ENCODE measurements at places on chromosomes 1 and 21.

GRCh38 chr21:41593051-41593759, 85.2 kb upstream of the TMPRSS2 start:
- no peak for DNase-seq
- no peaks in the 10 kb centered on the region for H3K36me3 ChIP-seq
- no peak overlapping the region for H3K27ac ChIP-seq
- H3K4me3 ChIP-seq, result no peak overlapping the region
- H3K27me3 ChIP-seq, result peaks cover 23% of the 10 kb centered on the region
- H3K4me1 ChIP-seq, result no peaks in the 10 kb centered on the region

- no peaks in the 10 kb centered on the region for H3K36me3 ChIP-seq
- H3K27ac ChIP-seq, result no peak overlapping the region
- DNase-seq, result no peak
- no peaks in the 10 kb centered on the region for H3K4me1 ChIP-seq
- no peak overlapping the region for H3K4me3 ChIP-seq
- H3K27me3 ChIP-seq, result no peaks in the 10 kb centered on the region
These were observed 226.0 kb downstream of the ST6GALNAC3 start for GRCh38 chr1:76300556-76300955.

GRCh38 chr1:90579212-90579802, 137.8 kb downstream of the BARHL2 start:
- no peak overlapping the region for H3K27ac ChIP-seq
- DNase-seq, result peak; percentile 32
- peaks cover 2% of the 10 kb centered on the region for H3K27me3 ChIP-seq
- H3K4me3 ChIP-seq, result no peak overlapping the region
- H3K36me3 ChIP-seq, result no peaks in the 10 kb centered on the region
- H3K4me1 ChIP-seq, result no peaks in the 10 kb centered on the region

DNA sequence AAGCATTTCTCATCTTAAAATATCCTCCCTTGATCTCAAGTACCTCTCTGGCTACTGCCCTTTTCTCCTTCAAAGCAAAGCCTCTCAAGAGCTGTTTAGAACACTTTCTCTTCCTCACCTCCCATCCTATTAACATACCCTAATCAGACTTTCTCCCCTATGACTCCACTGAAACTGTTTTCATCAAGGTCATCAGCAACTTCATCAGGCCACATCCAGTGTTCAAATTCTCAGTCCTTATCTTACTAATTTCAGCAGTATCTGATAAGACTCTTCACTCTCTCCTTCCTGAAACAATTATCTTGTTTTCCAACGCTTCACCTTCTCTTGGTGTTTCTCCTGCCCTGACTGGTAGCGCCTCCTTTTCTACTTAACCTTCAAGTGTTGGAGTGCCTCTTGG, 1.5 kb upstream of the RAP1A start:
- no peaks in the 10 kb centered on the region for H3K27me3 ChIP-seq
- no peak overlapping the region for H3K4me3 ChIP-seq
- no peak for DNase-seq

DNA sequence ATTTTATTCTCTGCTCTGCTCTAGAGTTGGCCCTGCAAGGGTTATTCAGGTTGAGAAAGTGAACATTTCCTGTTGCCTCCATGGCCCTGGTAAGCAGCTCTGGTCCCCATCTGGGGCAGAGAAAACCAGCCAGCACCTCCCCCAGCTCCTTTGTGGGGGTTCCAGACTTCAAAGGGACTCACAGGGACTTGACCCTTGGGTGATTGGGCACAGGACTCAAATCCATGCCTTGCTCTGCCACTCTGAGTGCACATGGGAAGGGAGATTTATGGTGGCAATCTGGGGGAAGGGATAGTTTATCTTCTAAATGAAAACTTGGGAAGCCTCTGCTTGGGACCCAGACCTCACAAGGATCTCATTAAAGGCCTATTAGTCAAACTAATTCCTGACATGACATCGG, 212.8 kb downstream of the FOXD2 start:
- no peak overlapping the region for H3K4me3 ChIP-seq
- peaks cover 33% of the 10 kb centered on the region for H3K27me3 ChIP-seq
- no peak for DNase-seq
- H3K4me1 ChIP-seq, result peaks cover 17% of the 10 kb centered on the region

- peaks cover 4% of the 10 kb centered on the region for H3K36me3 ChIP-seq
- no peak for DNase-seq
- H3K4me1 ChIP-seq, result peaks cover 17% of the 10 kb centered on the region
- no peak overlapping the region for H3K4me3 ChIP-seq
These were observed 56.2 kb downstream of the EVA1C start for GRCh38 chr21:32468681-32469111.

DNA sequence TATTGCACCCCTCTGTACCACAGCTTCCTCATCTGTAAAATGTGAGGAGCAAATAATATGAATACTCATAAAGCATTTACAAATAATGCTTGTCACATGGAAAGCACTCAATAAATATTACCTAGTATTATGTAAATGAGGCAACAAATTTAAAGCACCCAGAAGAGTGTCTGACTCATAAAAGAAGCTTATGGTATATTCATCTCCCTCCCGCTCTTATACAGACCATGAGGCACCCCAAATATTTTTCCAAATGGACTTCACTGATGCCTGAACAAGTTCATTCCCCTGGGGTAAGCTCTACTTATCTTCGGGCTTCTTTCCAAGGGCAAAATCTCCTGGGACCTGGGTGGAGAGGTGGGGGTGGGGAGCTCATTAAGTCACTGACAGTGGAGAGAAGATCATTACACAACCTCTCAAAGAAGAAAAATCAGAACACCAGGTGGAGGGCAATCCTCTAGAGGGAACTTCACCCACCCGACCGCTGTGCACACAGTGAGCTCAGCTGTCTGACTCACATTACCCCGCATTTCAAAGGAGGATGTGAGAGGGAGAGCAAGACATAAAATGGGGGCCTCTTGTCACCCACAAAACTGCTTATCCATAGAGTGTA, 166.2 kb downstream of the ASTN1 start:
- no peak overlapping the region for H3K27ac ChIP-seq
- no peak overlapping the region for H3K4me3 ChIP-seq
- DNase-seq, result no peak
- H3K4me1 ChIP-seq, result no peaks in the 10 kb centered on the region
- no peaks in the 10 kb centered on the region for H3K36me3 ChIP-seq
- H3K27me3 ChIP-seq, result no peaks in the 10 kb centered on the region
